IPS DF 6.9 (cell line): ENCODE measurements at places on chromosomes 1 and 21.

- H3K36me3 ChIP-seq: no peaks in the 10 kb centered on the region
- H3K4me3 ChIP-seq: no peak overlapping the region
Observed at GRCh38 chr1:27388337-27389005, 4.0 kb upstream of the GPR3 start.

GRCh38 chr1:24898152-24898908 is 31.7 kb downstream of the RUNX3 start:
- peak; percentile 43 for DNase-seq
- H3K4me1 ChIP-seq: no peaks in the 10 kb centered on the region
- H3K27me3 ChIP-seq: no peaks in the 10 kb centered on the region
- no peaks in the 10 kb centered on the region for H3K36me3 ChIP-seq

DNA sequence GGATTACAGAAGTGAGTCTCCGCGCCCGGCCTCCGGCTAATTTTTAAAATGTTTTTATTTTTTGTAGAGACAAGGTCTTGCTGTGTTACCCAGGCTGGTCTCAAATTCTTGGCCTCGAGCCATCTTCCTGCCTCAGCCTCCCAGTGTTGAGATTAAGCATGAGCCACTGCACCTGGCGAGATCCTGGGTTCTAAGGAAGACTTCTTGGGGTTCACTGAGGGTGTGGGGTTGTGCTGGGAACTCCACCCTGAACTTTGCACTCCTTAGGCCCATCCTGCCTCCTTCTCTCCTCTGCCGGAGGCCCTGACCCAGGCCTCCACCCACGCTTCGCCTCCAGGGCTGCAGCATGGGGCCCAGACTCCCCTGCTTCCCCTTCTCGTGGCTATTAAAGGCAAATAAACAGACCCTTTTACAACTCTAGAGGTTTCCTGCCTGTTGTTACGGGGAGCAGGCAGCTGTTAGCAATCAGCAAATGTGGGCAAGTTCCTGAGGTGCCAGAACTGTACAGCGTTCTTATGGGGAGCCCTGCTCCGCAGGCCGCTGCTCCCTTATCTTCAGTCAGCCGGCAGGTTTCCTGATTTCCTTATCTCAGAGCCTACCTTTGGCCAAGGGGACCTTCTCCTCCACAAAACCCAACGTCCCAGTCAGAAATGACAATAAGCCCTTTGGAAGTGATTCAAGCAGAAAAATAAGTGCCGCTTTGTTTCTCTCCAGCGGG is 41.0 kb upstream of the LIN9 start:
- no peak for DNase-seq
- H3K36me3 ChIP-seq: no peaks in the 10 kb centered on the region
- H3K4me1 ChIP-seq: no peaks in the 10 kb centered on the region

- H3K27me3 ChIP-seq: no peaks in the 10 kb centered on the region
- H3K27ac ChIP-seq: no peak overlapping the region
- H3K36me3 ChIP-seq: no peaks in the 10 kb centered on the region
- no peak for DNase-seq
- peaks cover 2% of the 10 kb centered on the region; the same call in 1 of the 2 replicates for H3K4me1 ChIP-seq
Observed at GRCh38 chr1:209455661-209456358, 127.7 kb upstream of the CAMK1G start.
